ENCODE measurements at places on chromosomes 6 and 20.

- no peak for DNase-seq
Observed at GRCh38 chr6:24740861-24741260, 21.9 kb upstream of the C6orf62 start.

DNA sequence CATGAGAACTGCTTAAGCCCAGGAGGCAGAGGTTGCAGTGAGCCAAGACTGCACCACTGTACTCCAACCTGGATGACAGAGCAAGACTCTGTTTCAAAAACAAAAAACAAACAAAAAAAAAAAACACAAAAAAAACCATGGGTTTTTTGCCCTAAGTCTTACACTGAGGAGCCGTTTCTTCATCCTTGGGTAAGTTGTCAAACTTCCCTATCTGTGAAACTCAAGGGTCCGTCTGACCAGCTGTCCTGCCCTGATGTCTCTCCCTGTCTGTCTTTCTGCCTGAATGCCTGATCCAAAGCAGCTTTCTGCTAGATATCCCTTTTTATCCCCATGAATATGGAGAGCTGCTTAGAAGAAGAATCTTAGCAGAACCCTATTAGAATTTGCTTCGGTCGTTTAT lies 41.3 kb upstream of the CLDN20 start:
- no peak for DNase-seq

DNA sequence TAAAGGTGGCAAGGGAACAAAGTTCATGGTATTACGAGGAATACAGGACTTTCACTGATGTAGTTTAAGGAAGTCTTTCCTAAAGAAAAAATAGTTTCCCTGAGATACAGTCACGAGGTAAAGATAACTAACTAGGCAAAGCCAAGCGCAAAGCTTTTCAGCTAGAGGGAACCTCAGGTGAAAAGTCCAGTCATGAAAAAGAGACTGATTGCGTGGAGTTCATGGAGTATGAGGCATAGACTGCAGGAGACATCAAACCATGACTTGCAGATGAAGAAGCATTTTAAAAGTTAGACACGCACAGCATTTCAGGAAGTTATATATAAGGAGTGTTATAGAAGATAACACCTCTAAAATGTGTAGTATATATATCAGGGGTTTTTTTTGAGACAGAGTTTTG lies 205.6 kb upstream of the ZNF184 start:
- no peak for DNase-seq

DNA sequence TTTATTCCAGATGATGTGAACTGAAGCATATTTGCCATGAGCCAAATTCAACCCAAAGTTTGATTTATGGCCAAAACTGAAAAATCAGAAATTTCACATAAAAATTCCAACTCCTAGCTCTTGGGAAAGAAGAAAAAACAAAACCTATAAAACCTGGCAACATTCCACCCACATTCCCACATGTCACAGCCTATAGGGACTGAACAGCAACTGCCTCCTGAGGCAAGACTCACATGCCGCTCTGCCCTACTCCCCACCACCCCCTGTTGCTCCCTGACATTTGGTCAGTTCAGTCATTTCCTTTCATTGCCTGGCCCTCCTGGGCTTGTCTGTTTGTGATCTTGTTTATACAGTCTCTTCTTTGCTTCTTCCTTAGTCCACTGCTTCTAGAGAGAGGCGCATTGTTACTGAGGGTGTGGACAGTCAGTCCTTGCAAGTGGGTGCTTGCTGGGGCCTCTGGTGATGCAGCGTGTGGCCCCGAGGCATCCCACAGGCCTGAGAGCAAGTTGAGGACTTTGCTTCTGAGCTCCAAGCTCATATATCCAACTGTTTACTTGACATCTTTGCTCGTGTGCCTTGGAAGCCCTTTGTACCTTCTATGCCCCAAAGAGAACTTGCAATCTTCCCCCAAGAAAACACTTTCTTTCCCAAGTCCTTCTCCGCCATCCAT lies 31.4 kb downstream of the NFATC2 start:
- no peak for DNase-seq

- no peak for DNase-seq
Observed at GRCh38 chr6:9921366-9921765, 493.5 kb downstream of the TFAP2A start.

DNA sequence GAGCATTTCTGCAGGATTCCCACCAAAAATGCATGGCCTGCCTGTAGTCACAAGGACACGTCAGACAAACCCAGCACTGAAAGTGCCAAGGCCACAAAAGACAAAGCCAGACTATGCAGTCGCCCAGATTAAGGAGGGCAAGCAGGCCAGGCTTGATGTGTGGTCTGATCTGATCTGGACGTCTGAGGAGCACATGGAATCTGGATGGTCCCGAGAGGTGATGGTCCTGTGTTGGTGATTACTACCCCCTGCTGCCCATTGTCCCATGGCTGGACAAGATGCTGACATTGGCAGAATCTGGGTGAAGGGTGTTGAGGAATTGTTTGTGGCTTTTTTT lies 17.1 kb downstream of the NPEPL1 start:
- no peak for DNase-seq

DNA sequence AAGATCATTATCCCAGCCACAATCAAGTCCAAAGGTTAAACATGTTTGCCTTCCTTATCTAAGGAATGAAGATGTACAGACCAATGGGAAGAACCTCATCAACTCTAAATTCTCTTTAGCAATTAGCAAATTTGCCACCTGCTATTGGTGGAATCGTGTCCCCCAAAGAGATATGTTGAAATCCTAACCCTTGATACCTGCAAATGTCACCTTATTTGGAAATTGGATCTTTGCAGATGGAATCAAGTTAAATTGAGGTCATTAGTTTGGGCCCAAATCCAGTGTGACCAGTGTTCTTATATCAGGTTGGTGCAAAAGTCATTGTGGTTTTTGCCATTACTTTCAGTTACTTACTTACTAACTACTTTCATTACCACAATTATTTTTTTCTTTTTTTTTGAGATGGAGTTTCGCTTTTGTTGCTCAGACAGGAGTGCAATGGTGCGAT lies 31.3 kb downstream of the KLHL31 start:
- no peak for DNase-seq

DNA sequence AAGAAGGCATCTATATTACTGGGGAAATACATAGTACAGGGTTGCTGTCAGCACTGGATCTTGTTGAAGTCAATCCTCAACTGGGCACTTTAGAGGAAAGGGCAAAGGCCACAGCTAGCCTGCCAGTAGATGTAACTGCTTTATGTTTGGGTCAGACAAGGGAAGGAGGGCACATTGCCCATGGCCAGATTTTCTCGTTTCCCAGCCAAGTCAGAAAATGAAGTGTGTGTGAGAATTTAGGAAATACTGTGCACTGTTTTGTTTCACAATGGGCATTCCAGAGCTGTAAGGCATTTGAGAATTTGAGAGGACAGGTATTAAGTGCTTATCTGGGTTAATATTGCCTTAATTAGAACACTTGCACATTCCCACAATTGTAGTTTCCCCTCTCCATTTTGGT lies 183.9 kb upstream of the MCHR2 start:
- no peak for DNase-seq

GRCh38 chr6:151553416-151554165 lies 59.8 kb downstream of the CCDC170 start:
- DNase-seq: no peak

DNA sequence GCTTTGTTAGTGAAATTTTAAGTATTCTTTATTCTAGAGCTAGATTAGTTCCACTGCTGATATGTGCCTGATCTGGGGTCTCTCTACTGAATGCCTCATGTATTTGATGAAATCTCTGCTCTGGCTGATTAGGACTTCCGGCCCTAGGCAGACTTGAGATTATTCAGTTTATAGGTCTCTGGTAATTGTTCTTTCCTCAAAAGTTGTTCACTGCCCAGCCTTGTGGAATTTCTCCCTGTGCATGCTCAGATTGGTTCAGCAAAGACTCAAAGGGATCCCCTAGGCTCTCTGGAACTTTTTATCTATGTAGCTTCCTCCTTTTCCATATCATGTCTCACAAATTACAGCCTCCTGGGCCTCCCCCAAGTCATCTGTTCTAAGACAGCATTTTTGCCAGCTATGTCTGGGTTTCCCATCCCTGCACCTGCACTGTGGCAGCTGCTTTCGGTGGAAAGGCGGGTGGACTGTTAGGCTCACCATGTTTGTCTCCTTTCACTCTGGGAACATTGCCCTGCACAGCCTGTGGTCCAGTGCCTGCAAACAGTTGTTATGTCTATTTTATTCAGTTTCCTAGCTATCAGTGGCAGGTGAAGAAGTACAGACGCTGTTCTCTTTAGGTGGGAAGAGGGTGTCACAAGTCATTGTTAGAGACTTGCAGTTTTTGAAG lies 73.7 kb downstream of the RPP40 start:
- DNase-seq: no peak

DNA sequence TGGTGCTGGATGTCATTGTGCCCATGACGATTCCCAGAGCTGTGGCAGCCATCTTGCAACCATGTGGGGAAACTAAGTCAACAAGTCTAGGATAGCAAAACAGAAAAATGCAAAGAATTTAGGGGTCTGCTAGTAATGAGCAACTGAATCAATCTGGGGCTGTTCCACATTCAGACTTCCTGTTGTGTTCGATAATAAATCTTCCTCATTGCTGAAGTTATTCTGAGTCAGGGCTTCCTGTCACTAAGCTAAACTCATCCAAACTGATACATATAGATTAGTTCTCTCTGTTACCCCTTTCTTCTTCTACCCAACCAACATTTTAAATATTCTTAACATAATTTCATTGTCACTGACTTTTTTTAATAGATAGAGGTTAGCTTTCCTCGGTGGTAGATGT lies 205.9 kb downstream of the HACE1 start:
- no peak for DNase-seq

DNA sequence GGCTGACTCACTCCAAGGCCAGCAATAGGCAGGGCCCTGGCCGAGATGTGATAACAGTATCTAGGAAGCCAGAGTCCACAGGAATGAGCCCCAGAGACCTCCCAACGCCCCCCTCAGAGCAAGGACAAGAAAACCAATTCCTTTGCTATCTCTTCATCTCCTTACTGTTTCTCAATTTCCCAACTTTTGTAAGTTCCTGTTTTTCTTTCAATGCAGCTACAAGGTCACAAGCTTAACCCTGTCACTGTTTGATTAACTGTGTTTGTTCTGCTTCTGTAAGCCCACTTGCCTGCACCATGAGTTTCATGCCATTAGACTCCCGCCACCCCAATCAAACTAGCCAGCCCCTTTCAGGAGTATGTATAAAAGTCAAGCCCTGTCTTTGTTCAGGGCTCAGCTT lies 3.5 kb downstream of the FKBP1C start:
- no peak for DNase-seq

DNA sequence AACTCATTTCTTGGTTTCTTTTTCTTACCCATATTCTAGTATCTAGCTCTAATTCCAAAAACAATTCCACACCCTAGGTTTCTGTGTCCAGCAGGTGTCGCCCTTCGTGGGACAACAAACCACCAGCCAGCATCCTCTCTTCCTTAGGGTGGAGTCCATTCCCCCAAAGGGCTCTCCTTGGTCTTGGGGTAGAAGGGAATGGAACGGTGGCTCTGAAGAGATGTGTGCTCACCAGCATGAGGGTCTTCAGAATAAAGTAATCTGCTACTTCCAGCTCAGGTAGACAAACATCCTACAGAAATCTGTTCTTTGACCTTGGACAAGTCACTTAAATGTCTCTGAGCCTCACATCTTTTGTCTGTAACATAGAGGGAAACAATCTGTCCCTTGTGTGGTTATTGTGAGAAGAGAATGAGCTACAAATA lies 7.2 kb downstream of the HLA-DMB start:
- peak; percentile 4 for DNase-seq

- DNase-seq: peak; percentile 2
Observed at GRCh38 chr6:31399589-31400466, 3.6 kb upstream of the MICA start.

DNA sequence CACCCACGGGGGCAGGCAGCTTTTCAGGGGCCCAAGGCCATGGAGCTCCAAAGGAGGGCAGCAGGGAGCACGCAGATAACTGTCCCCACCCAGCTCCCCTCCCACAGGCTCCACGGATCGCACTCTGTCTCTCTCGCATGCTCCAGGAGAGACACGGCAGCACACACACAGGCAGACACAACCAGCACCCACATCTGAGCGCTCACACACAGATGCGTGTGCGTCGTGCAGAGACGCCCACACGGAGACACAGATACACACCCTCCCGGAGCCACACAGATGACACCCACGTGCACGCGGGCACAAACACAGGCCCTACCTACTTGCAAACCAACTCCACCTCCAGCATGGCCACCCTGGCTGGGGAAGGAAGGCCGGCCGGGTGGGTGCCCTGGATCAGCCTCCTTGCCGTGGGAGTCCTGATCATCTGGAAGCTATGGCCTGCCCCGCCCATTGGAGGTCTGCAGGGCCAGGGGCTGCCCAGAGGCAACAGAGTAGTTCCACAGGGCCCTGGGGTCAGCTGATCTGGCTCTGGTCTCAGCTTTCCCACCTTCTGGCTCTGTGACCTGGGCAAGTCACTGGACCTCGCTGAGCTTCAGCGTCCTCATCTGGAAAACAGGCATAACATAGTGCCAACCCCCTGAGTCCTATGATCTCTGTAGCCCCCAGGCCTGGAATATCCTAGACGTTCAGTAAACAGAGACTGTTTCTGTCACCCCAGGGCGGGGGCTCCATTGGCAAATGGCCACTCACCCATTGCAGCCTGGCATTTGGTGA lies 31.5 kb downstream of the AAR2 start:
- DNase-seq: no peak

DNA sequence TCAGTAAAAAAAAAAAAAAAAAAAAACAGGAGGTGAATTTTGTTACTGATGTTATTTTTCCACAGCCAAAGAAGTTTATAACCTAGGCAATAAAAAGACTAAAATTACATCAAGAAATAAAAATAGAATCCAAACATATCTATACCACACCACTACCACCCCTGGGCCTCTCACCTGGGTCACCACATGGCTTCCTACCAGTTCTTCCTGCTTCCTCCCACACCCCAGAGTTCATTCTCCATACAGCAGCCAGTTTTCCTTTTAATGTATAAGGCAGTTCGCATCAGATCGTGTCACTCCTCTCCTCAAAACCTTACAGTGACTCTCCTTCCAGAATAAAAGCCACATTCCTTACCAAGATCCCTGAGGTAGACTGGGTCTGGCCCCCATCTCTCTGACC lies 23.9 kb downstream of the ROS1 start:
- no peak for DNase-seq

DNA sequence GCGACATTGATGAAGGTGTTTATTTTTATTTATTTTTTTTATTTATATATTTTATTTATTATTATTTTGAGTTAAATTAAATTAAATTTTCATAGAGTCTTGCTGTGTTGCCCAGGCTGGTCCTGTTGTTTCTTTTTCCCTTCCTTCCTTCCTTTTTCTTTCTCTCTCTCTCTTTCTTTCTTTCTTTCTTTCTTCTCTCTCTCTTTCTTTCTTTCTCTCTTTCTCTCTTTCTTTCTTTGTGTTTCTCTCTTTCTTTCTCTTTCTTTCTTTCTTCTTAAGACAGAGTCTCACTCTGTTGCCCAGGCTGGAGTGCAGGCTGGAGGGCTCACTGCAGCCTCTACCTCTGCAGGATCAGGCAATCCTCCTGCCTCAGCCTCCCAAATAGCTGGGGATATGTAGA lies 84.7 kb upstream of the AKAP12 start:
- DNase-seq: no peak
